NCI-H2107 (cell line): ENCODE measurements at places on chromosomes 16 and 17.

- no peak for DNase-seq
Measured at GRCh38 chr16:69294051-69294450, 17.1 kb upstream of the VPS4A start.

GRCh38 chr17:69945698-69946185, 129.3 kb upstream of the KCNJ16 start:
- no peak for DNase-seq

GRCh38 chr16:85391769-85392583, 221.1 kb upstream of the GSE1 start:
- DNase-seq: no peak

GRCh38 chr17:46150216-46150963, 42.8 kb downstream of the KANSL1 start:
- DNase-seq: no peak

DNA sequence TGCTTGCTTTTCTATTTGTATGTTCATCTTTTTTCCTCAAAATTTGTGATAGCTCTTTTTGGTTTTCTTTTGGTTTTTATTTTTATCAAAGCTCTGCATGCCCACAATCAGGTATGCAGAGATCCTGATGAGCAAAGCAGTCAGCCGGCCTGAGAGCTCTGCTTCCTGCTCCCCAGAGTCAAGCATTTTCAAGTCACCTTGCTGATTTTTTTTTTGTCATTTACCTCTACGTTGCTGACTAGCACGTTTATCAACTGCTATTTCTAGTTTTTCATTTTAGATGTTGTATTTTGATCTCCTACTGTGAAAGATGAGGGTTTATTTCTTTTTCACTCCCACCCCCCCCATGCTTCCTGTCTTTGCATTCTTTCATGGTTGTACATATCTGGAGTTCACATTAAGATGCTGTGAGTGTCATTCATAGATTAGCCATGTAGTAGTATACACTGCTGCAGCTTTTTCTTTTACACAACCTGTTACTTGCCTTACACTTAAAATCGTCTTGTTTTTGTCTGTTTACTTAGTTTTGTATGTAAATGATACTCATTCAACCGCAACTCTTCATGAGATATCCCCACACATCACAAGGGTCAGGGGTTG, 196.2 kb downstream of the LGALS9B start:
- no peak for DNase-seq

- DNase-seq: no peak
Measured at GRCh38 chr17:75178453-75178852, 4.3 kb downstream of the SUMO2 start.

DNA sequence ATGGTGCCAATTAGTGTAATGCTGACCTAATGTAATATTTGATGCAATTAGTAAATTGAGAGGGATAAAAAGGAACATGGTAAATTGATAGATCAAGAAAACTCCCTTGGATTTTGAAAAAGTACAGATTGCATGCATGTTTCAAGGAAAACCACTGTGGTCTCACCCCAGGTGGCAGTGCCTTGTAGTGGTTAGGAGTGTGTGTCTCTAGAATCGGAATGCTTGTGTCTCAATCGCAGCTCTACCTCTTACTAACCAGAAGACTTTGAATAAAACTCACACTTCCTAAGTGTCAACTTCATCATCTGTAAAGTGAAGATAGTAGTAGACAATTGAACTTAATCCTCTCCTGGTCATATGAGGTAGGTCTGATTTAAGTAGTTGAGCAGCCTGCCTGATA, 128.9 kb upstream of the GOT2 start:
- no peak for DNase-seq

DNA sequence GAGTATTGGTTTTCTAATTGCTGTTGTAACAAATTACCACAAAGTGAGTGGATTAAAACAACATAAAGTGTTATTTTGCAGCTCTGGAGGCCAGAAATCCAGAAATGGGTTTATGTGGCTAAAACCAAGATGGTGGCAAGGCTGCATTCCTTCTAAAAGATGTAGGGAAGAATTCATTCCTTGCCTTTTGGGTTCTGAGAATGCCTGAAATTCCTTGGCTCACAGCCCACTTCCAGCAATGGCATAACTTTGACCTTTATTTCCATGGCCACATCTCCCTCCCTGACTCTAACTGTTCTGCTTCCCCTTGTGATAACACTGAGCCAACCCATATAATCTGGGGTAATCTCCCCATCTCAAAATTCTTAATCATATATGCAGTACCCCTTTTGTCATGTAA, 269.6 kb upstream of the RPL38 start:
- DNase-seq: no peak

DNA sequence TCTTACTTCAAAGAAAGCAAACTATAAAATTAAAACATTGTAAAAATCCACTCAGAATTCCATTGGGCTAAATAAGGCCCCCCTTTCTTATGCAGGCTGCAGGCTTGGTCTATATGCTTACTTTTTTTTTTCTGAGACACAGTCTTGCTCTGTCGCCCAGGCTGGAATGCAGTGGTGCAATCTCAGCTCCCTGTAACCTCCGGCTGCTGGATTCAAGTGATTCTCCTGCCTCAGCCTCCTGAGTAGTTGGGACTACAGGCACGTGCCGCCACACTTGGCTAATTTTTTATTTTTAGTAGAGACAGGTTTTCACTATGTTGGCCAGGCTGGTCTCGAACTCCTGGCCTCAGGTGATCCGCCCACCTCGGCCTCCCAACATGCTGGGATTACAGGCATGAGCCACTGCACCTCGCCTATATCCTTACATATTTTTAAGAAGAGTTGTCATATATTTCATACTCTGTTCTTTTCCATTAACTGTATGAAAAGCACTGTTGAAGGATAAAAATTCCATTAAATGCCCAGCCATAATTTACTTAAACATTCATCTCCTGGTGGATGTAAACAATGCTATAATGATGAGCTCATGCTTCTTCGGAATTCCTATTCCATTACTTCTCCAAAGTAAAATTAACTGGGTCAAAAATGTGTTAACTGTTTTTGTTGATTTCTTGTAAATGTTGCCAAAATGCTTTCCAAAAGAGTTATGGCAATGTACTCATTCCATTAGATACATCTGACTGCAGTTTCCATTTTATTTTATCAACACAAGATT, 17.8 kb downstream of the SNN start:
- no peak for DNase-seq

- peak; percentile 21 for DNase-seq
Measured at GRCh38 chr16:12168074-12169000, 191.8 kb downstream of the SNX29 start.

GRCh38 chr16:66900721-66901441, 17.8 kb downstream of the CDH16 start:
- no peak for DNase-seq

DNA sequence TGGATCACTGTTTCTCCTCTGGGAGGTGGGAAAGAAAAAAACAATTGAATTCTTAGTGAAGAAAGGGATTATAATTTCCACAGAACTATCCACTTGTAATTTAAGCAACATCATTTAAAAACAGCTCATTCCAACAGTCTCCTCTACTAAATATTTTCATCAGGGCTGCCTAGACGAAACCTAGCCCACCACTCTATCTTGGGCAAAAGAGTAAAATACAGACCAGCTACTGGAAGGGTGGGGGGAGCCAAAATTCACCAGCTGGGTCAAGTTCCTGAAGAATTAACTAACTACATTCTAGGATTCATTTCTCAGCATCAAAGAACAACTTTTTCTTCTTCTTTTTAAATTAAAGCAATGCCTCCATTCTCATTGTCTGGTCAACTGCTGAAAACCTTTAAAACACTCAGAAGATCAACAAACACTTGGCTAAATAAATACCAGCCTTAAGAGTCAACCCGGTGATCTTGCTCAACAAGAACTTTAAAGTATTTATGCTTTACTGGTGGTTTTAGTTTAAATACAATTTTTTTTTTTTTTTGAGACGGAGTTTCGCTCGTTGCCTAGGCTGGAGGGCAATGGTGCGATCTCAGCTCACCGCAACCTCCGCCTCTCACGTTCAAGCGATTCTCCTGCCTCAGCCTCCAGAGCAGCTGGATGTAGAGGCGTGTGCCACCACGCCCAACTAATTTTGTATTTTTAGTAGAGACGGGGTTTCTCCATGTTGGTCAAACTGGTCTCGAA, 25.2 kb downstream of the KANSL1 start:
- DNase-seq: no peak

DNA sequence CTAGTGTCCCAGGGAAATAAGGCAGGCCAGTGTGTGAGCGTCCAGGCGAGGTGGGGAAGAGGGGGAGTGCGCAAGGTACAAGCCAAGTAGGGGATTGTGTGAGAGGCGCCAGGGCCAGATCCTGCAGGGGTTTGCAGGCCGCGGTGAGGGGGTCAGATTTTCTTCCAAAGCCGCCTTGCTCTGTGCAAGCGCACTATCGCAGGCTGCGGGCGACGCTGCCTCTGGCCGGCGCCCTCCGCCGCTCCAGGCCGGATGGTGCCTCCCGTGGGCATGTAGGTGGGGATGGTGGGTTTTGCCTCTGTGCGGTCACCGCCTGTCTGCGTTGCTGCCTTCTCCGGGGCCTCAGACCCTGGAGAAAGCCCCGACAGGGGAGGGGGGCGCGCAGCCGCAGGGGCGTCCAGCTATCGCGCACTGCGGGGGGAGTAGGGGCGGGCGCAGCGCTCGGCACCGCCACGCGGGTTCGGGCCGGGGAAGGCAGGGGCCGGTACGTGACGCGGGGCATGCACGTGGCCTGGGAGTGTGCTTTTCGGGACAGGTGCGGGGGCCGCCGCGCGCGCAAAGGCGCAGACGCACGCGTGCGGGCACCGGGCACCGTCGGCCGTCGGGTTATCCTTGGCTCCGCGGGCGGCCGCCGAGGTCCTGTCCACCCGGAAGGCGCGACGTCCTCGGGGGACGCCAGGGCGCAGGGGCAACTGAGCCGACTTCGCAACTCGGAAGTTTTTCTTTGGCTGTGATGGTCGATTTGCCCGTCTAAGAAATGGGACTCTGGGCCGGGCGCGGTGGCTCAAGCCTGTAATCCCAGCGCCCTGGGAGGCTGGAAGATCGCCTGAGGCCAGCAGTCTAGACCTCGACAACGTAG, 1.1 kb upstream of the HAPSTR1 start:
- no peak for DNase-seq
